ENCODE measurements at places on chromosomes 11 and 22.

DNA sequence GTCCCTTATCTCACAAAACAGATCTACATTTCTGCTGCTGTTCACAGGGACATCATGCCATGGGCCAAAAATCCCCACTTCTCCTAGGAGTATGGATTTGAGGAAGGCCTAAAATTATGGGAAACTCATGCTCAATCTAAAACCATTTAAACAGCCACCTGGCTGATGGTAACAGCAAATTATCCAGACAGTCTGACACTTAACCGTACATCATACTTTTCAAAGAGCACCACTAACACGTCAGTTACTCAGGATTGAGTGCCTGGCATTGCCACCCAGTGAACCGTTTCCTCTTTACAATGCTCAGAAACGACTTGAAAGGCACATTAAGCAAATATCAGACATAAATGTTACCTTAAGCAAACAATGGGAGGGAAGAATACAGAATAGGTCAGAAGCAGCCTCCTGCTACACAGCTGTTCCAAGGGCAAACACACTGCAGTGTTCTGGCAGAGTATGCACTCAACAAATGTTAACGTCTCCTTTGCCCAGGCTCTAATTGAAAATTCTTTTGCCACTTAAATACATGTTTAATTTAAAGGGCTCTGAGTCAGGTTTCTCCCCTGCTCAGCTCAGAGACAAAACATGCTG is 18.8 kb upstream of the SLC36A4 start:
- DNase-seq: no peak

GRCh38 chr22:19909350-19910179 is 32.0 kb upstream of the COMT start:
- no peak for DNase-seq

GRCh38 chr11:42521994-42522393 is 789.8 kb upstream of the API5 start:
- DNase-seq: no peak

GRCh38 chr11:18540207-18541009 is 13.7 kb upstream of the TSG101 start:
- DNase-seq: no peak

DNA sequence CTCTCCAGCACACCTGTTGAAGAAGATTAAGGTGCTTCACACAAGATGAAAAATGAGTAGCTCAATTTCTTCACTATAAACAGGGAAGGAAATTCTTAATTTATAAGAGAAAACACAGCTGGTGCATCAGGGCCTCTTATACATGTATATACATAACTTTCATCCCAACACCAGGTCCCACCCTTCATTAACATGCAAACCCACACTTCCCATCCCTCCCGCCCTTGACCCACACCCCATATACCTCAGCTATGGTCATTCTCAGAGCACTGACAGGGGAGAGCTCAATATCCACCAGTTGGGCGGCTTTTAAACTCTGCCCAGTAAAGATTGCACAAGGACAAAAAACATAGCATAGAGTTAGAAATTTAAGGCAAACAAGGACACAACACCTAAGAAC is 85.8 kb downstream of the ATG16L2 start:
- no peak for DNase-seq

DNA sequence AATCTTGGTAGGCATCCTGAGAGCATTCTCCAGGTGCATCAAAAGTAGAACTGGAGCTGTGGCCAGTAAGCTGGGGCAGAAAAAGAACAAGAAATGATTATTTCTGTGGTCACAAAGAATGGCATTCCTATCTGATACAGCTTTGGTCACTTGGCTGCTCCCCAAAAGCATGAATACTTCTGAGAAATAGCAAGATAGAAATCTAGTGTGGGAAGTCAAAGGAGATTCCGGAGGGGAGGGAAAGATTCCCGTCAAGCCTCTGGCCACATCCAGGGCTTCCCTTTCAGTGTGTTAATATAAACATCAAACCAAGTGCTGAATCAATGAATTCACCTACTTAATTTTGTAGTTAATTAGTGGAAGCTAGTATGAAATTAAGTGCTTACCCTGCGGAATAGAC is 1185.4 kb downstream of the LRRC4C start:
- DNase-seq: no peak

- no peak for DNase-seq
Observed at GRCh38 chr22:20434773-20435172, 2.9 kb downstream of the SCARF2 start.
